Calu3 (cell line): ENCODE measurements at places on chromosomes 7 and 10. TPM values are rescaled to one million over a fixed set of nuclear protein-coding genes. Genes with fewer than 3 reads are reported as not detected.

The SPAM1 gene
- not detected in 2 replicates for total RNA-seq

The SH2D4B gene
- total RNA-seq, result 0.24 TPM in 1 of 2 replicates, not detected in the other

The SLC39A12 gene
- total RNA-seq, result not detected in 2 replicates

The ANKRD61 gene
- 0.47 and 0.59 TPM in 2 replicates for total RNA-seq

The ZNF727 gene
- not detected in 2 replicates for total RNA-seq

The VPS41 gene
- total RNA-seq, result 249 and 292 TPM in 2 replicates

The ABCA13 gene
- total RNA-seq, result 9.4 and 12.1 TPM in 2 replicates

The LRRC18 gene
- total RNA-seq, result not detected in 2 replicates

The ATG9B gene
- 7.9 and 17.7 TPM in 2 replicates for total RNA-seq

The SSC4D gene
- 0.51 TPM in 1 of 2 replicates, not detected in the other for total RNA-seq

The DLX5 gene
- not detected in 2 replicates for total RNA-seq

The IDI2 gene
- not detected in 2 replicates for total RNA-seq

GRCh38 chr7:44891372-44891771 lies 6.0 kb upstream of the PURB start:
- no peak for DNase-seq

- no peak for DNase-seq
These were observed 24.6 kb downstream of the ABRAXAS2 start for GRCh38 chr10:124826262-124826661.

GRCh38 chr7:38428041-38428440 lies 154.6 kb upstream of the TARP start:
- DNase-seq, result no peak

- DNase-seq, result peak; percentile 67
These were observed 98.0 kb upstream of the ZNF722 start for GRCh38 chr7:63900394-63901203.

DNA sequence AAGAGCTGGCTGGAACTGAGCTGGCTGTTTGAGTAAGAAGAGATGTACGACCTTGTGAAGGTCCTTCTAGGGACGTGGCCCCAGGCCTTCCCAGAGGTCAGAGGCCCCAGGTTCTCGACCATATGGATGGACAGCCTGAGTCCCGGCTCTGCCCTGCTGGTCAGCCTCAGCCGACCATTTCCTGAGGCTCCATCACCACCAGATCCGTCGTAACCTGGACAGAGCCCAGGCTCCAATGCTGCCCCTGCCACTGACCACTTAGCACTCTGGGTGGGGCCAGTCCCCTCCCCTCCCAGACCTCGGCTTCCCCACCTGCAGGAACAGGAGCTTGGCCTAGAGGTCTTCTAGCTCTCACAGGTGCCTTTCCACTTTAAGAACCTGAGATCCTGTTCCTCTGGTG lies 10.6 kb upstream of the INMT start:
- DNase-seq, result no peak

DNA sequence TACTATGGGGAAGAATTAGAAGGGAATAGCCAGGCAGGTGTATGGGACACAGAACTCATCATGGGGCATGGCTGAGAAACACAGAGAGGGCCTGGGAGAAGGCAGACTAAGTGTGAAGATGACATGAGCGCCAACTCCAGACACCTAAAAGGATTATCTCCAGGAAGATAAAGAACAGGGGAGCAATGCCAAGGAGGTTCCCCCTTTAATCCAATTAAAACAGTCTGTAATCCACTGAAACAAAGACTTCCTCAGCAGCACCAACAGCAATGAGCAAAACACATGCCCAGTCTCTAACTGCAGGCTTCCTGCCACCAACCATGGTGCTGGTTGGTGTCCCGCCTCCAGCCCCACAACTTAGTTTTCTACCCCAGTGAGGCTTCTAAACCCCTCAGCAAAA lies 108.9 kb downstream of the GRID1 start:
- DNase-seq, result no peak

- DNase-seq, result no peak
These were observed 444.8 kb downstream of the AUTS2 start for GRCh38 chr7:70043015-70043538.

DNA sequence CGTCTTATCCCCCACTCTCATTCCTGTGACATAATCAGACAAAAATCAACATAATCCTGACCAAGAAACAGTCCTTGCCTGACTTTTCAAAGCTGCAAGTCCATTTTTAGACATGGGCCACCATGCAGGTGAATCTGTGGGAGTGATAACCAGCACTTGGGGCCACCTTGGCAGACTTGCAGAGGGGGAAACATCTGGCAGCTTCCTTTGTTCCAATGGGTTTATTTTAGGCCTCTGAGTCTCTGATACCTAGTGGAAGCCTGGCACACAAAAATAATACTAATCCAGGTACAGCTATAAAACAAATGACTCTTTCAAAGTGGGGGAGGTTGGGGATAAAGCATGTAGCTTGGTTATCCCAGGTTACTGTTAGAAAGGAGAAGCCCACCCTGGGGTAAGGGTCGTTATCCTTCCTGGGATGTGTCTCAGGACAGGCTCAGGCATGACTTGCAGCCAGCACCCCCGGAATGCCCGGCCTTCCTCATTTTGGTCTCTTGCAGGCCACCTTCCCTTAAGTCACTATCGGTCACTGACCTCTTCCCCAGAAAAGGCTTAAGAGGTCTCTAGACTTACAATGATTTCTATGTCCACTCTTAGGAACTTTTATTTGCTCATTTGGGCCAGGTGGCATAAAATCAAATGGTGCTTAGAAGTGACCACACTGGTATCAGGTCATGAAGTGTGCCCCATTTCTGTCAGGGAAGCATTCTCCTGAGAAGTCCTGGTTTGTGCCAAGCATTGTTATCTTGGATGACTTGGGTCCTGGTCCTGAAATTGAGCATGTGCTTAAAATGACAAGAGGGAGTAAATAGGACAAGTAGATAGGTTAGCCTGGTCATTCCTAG lies 37.6 kb downstream of the EEPD1 start:
- no peak for DNase-seq

DNA sequence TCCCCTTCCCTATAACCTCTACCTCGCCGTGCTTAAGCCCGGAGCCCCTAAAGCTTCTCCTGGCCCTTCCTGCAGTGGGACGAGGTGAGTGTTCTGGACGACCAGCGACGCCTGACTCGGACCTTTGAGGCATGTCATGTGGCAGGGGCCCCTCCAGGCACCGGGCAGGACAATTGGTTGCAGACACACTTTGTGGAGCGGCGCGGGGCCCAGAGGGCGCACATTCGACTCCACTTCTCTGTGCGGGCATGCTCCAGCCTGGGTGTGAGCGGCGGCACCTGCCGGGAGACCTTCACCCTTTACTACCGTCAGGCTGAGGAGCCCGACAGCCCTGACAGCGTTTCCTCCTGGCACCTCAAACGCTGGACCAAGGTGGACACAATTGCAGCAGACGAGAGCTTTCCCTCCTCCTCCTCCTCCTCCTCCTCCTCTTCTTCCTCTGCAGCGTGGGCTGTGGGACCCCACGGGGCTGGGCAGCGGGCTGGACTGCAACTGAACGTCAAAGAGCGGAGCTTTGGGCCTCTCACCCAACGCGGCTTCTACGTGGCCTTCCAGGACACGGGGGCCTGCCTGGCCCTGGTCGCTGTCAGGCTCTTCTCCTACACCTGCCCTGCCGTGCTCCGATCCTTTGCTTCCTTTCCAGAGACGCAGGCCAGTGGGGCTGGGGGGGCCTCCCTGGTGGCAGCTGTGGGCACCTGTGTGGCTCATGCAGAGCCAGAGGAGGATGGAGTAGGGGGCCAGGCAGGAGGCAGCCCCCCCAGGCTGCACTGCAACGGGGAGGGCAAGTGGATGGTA lies 9.2 kb downstream of the EPHB6 start:
- no peak for DNase-seq

DNA sequence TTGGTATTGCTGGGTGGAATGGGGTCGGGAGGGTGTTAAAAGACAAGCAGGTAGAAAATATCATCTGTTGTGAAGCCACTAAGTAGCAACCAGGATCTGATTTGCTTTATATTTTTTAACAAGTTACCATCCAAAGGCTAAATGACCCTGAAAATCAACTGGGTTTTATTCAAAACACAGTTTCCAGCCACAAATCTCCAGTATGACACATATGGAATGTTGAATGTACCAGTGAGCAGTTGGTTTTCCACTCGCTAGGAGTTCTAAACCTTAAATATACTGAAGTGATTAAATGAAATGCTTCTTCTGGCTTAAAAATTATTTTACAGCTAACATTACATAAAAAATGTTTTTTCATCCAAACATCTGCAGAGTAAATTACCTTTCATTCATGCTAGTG lies 112.5 kb downstream of the PDE1C start:
- DNase-seq, result no peak

DNA sequence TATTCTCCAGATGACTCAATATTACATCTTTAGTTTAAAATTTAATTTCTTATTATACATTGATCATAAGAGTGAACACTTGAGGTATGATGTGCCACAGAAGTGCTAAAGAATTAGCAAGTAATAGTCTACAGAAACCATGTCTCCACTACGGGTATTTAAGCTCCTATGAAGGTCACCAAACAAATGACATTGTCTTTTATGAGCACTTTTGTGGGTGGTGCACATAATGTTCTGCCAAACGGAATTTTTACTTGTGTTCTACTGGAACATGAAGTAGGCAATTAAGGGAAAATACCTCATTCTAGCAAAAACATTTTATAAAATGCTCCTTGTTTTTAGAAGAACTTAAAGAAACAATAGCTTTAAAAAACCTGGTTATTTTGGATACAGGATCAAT lies 27.4 kb upstream of the CUBN start:
- no peak for DNase-seq

GRCh38 chr10:43853369-43853768 lies 204.7 kb upstream of the ZNF32 start:
- no peak for DNase-seq

- peak; percentile 44 for DNase-seq
These were observed 268.9 kb downstream of the ADK start for GRCh38 chr10:74419958-74420375.

DNA sequence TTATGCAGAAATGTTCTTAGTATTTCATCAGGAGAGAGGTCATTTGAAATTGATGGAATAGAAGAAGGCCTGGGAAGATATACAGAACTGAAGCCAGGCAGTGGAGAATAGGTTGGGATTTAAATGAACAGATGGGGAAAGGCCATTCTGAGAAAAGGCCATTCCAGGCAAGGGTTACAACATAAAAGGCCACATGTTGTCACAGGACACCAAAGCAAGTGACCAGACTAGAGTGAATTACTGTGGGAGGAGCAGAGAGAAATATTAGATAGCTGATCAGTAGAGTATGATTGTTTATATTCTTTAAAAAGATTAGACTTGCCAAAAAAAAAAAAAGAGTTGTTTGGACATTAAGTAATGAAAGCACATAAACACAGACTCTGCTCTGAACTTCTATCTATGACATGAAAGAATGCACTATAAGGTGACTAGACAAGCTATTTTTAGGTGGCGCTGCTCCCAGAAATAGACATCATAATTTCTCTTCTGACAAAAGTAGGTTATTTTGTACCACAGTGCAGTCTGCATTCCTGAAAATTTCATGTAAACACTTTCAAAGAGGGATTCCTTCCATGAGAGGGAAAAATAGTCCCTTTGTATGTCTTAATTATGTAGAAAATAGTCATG lies 55.2 kb upstream of the DKK1 start:
- DNase-seq, result no peak

GRCh38 chr10:114623661-114624294 lies 34.3 kb downstream of the ABLIM1 start:
- peak; percentile 39 for DNase-seq

GRCh38 chr10:48234295-48234694 lies 40.2 kb downstream of the FRMPD2 start:
- DNase-seq, result no peak

- DNase-seq, result peak; percentile 49
These were observed 164.1 kb upstream of the CDCA7L start for GRCh38 chr7:22109761-22110160.

DNA sequence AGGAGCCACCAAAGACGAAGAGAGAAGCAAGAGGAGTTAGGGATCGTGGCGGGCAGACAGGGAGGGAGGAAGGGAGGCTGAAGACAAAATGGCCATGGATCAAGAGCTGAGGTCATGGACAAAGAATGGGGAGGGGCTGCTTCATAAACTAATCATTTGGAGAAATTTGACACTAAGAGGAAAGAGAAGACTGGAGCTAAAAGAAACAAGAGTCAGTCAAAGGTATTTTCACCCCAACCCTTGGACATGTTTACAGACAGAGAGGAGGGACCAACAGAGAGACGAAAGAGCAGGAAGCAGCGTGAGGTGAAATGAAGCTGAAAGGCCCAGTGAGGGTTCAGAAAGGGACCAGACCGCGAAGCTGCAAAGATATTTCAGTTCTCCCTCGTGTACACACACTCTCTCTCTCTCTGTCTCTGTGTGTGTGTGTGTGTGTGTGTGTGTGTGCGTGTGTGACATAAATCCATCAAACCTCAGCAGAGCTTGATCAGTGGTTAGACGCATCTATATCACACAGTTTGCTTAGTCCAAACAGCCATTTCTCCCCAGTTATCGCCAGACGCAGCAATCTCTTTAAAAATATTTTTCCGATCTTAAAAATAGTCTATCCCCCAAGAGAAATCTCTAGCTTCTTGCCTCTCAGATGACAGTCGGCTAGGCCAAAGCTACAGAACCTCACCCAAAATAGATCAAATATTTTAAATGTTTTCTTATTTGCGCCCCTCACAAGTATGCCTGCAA lies 12.5 kb upstream of the CALD1 start:
- peak; percentile 21 for DNase-seq

DNA sequence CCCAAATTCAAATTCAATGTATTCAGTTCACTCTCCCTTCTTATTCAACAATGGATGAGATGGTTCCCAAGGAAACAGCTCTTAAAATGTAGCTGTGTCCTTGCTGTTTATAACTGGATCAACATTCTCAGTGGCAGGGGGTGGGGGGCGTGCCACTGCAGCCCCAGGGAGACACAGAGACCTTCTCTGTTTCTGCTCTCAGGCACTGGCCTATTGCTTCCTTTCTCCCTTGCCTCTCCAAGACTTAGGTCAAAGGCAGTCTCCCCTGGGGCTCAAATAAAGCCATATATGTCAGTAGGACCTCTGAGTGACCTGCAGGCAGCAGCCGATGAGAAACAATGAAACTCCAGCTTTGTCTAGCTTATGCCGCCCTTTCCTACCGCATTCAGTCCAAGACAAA lies 20.7 kb downstream of the VSTM4 start:
- DNase-seq, result no peak

DNA sequence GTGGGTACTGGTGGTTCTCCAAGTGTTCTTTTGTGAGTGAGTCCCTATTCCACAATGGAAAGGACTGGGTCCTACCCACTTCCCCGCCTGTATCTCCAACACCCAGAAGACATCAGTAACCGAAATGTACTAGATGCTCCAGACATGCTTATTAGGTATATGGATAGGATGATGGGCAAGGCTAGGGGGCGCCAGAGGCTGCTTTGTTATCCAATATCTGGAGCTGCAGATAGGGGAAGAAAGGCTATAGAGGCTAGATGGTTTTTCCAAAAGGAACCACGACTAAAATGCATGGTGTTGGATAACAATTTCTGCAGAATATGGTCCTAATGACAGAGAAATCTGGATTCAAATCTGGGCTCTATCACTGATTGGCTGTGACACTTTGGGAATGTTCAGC lies 56.2 kb upstream of the TM9SF3 start:
- peak; percentile 74 for DNase-seq

DNA sequence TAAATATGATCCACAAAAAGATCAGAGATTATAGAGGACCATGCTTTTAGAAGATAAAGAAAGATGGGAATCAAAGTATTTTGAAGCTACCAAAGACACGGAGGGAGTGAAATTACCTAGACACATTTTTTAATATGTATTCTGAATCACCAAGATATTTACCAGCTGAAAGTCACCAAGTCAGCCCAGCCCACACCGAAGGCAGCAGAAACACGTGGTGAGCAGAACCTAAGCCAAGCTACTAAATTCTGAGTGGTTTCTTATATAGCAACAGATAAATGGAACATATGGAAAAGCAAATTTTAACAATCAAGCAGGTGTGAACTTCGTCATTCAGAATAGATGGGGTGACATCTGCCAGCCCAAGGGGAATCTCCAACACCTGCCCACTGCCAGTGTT lies 134.7 kb upstream of the AKR1E2 start:
- no peak for DNase-seq

GRCh38 chr7:849781-850180 lies 17.5 kb downstream of the SUN1 start:
- DNase-seq, result no peak
